ENCODE measurements at places on chromosomes 7 and 10.

GRCh38 chr10:6282454-6282958 is 79.8 kb downstream of the PFKFB3 start:
- no peak for DNase-seq

- no peak for DNase-seq
Observed at GRCh38 chr7:74038194-74038961, 10.4 kb downstream of the ELN start.

DNA sequence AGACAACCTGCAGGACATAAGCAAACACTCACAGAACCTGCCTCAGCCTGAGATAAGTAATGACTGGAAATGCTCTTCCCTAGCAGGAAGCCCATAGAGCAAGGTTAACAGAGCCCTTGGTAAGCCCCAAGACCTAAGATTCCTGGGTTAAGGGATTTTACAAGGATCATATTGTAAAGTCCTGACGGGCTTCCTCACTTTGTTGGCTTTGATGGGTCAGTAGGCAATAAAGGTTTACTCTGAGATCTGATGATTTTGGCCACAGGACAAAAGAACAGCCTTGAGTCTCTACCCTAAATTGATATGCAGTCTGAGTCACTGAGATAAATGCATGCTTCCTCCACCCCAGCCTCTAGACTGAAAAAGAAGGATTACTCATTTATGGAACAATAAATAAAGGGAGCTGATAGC is 270.8 kb downstream of the HTR7 start:
- no peak for DNase-seq

DNA sequence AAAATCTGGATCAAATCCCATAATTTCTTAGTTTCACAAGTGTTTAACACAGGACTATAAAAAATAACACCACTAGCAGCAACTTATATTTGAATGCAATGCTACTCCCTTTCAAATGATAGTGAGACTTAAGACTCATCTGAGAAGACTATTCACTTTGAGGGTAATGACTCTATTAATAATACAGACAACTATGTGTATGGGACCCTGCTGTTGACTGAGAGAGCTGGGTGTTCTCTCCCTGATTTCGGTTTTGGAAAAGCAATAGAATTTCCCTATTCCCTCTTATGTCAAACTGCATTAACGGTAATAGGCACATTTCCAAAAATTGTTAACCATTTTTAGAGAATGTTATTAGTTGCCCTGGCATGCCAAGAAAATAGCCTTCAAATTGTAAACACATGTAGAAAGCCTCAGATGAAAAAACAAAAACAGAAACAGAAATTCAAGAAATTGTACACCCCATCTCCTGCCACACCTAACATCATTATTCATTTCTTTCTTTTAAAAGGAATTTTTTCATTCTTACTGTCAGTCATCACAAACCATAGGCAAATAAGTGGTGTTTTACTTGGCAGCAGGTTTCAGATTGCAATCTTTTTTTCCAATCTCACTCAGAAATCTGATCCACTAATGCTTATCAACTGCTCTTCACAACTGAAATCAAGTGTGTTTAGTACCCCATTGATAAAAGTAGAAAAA is 153.7 kb downstream of the TFPI2 start:
- DNase-seq, result no peak

DNA sequence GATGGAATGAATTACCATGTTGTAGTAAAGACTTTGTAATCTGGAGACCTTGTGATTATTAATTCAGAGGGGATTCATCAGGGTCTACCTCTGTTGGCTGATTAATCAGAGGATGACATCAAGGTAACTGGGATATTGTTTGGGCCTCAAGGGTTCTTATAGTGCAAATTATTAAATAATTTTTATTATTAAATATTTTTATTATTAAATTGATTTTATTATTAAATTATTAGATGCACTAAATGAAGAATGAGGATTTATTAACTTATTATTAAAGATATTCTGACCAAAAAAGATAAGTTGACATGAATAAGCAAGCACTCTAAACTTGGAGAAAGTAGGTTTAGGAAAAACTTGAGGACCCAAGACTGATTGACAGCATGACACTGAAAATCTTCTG is 661.7 kb downstream of the NRG3 start:
- DNase-seq, result no peak

DNA sequence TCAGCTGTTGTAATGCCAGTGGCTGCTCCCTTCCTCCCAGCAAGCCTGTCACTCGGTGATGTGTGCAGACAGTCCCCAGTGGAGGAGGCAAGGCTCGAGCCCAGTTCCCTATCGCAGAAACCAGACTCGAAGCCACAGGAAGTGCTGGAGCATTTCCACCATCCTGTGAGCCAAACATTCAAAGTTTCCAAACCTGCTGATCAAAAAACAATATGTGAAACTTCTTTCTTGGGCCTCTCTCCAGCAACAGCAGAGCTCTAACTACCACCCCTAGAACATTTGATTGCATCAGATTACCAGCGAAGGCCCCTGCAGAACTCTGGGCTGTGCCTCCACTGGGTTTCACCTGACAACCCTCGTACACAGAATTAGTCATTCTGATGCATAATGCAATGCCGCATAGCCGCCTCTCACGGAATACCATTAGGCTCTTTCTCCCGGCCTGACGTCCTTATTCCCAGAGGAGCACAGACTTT is 94.0 kb downstream of the ELMO1 start:
- no peak for DNase-seq

DNA sequence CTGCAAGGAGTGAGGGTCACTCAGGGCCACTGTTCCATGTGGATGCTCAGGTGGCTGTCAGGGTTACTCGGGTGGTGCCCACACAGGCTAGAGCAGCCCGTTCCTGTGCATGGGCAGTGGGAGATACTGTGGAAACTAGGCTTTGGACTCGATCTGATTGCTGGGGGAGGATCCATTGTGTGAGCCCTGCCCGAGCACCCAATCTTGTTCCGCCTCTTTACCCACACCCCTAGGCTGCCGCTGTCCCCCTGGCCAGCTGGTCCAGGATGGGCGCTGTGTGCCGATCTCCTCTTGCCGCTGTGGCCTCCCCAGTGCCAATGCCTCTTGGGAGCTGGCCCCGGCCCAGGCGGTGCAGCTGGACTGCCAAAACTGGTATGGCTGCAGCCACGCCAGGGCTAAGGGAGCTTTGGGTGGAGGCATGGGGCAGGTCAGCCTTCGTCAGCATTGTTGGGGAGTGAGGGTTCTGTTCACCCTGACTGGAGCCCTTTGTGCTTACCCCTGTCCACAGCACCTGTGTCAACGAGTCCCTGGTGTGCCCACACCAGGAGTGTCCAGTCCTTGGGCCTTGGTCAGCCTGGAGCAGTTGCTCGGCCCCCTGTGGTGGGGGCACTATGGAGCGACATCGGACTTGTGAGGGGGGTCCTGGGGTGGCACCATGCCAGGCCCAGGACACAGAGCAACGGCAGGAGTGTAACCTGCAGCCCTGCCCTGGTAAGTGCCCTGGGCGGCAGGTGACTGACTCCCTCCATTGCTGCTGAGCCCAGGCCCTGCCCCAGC is 12.4 kb upstream of the ZNF862 start:
- no peak for DNase-seq

DNA sequence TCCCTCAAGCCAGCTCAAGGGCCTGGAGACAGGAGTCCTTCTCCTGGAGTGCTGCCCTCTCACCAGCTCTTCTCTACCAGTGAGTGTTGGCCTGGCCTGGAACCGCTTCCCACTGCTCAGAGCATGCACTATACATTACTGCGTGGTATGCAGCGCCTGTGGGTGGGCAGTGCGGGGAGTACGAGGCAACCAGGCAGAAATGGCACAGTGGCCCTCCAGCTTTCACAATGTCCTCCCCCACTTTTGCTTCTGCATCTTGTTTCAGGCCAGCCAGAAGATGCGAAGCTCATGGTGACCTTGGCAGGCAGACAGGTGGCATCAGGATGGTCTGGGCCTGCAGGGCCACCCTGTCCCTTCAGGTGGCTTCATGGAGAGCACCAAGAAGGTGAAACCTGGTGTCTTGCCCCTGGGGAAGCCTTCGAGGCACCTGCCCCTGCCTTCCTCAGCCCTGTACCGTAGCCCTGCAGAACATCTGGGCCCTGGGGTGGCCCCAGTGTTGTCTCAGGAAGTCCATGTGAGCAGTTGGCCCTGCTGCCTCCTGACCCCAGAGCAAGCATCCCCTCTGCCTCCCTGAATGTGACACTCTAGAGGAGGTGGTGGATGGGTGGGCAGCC is 35.8 kb downstream of the RASGEF1A start:
- no peak for DNase-seq

DNA sequence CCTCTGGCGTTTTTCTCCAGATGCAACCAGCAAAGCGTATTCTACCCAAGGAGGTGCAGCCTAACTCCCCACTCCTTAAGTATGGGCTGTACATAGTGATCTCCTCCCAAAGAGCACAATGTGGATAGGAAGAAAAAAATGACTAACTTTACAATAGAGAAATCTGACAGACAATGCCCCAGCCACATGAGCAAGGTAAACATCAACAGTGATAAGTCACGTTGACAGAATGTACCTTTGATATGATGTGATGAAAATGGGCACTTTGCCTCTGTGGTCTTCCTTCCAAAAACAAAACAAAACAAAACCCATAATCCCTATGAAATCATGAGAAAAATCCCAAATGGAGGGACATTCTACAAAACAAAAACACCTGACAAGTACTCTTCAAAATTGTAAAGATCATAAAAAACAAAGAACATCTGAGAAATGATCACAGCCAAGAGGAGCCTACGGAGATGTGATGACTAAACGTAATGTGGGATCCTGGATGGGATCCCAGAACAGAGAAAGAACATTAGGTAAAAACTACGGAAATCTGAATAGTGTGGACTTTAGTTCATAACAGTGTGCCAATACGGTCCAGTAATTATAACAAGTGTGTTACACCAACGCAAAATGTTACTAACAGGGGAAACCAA is 50.6 kb downstream of the ABLIM1 start:
- DNase-seq, result no peak

DNA sequence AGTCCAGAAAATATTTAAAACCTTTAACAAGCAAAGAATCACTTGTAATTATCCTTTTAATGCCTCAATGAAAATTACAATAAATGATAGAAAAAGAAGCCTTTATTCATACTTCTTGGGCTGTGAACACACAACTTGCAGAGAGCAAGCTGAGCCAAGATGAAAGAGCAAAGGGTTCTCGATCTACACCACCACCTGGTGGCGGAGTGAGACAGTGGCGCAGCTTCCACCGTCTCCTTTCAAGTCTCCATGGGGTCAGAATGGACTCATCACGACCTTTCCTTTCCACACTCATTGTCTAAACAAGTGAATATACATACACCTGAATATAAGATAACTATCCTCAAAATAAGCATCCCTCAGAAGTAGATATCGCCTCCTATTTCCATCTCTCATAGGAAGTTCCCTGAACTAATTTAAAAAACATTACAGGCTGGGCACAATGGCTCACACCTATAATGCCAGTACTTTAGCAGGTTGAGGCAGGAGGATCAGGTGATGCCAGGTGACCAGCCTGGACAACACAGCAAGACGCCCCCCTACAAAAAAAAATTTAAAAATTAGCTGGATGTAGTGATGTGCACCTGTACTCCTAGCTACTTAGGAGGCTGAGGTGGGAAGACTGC is 40.7 kb downstream of the ATE1 start:
- DNase-seq, result no peak

- DNase-seq, result no peak
Observed at GRCh38 chr10:43012578-43012977, 64.3 kb upstream of the RET start.

DNA sequence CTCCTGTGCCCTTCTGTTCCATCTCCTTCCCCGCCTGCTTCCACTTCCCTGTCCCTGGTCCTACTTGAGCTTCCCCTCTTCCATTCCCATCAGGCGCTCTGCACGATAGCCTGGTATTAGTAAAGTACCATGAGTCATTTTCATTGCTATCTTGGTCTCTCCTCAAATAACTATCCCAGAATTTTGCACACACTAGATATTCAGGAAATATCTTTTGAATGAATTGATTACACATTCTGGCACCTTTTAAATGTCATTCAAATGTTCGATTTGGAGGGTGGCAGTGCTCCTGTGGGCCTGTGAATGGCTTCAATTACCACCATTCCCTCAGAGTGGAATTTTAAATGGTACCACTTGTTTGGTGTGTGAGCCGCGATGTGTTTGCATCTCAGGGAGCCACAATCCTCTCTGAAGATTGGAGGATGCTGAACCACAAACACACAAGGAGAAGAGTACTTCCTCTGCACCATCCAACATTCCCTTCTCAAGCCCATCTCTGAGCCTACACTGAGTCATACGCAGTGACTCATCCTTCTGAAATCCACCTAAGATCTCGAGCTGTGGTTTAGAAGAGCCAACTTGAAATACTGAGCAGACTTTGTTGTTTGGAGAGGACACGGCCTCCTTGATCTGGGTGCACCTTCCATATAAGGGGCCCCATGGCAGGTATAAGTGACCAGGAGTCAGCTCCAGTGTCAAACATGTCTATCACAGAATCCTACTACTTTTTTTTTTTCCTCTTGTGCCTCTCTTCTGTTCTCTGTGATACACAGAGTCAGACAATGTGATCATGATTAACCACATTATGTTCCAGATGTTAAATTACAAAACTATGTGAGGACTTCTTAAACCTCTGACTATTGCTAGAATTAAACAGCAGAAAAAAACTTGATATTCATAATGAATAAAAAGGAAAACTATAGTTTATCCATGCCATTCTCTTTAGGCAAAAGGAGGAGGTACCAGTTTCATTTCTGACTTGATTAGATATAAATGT is 81.9 kb downstream of the BMPER start:
- DNase-seq, result no peak

GRCh38 chr7:23685731-23686130 is 5.7 kb downstream of the FAM221A start:
- DNase-seq, result no peak

DNA sequence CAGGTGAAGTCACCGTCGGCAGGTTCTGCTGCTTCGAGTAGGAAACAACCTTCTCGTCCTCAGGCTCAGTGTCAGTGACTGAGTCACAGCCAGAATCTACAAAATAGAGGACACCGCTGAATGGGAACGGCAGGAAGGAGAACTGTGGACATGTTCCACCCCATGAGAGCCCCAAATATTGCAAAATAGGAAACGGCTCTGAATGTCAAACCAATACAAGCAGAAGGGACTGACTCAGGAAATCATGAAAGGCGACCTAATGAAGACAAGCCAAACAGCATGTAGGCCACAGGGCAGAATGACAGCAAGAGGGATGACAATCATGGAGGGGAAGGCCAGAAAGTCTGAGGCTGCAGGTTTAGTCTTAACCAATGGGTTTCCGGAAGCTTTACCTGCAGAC is 63.5 kb downstream of the PIK3AP1 start:
- DNase-seq, result no peak
